Stimulated activated CD4-positive, alpha-beta T cell treated with anti-CD3 and anti-CD28 coated beads, Interleukin-12 subunit alpha, Interleukin-12 subunit beta, amount 100 ng/mL, for 4 hours (primary cell): ENCODE measurements at places on chromosomes 5 and 9.

- DNase-seq = no peak
Observed at GRCh38 chr9:126470241-126470993, 143.3 kb upstream of the LMX1B start.

- no peak for DNase-seq
Observed at GRCh38 chr9:128385496-128386460, 14.6 kb downstream of the URM1 start.

GRCh38 chr5:38121420-38121819, 136.9 kb upstream of the EGFLAM start:
- no peak for DNase-seq

DNA sequence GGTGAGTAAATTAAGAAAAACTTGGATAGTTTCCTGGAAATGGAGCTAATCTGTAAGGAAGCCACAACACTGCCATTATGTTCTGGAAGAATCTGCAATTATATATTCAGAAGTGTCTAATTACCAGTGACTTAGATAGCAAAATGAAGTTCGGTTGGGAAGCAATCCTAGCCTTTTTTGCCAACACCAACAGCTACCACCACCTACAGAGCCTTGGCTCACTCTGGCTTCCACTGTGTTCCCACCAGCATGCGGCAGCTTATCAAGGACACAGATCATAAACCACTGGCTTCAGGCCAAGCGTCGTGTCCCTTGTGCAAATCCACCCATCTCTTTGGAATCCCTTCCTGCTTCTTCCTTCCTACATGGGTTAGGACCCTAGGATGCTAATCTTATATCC, 118.0 kb upstream of the PCA3 start:
- no peak for DNase-seq

DNA sequence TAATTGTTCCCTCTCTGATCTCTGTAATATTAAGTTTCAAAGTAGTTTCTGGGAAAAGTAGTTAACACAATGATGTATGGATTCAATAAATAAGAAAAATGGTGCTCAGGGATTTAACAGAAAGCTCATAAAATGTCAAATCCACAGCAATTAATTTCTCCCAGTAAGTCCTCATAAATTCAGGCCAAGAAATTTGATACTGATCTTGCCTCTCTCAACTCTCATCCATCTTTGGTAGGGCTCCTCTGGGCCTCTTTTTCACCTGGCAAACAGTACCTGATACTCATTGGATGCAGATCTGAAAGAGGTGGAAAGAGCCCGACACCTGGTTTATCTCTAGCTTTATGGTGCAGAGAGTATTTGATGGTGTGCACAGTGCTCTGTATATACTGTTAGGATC, 106.1 kb downstream of the STK32A start:
- DNase-seq = no peak

GRCh38 chr9:69637193-69637816, 34.9 kb downstream of the APBA1 start:
- DNase-seq = no peak

GRCh38 chr9:90301277-90301653, 341.4 kb downstream of the DIRAS2 start:
- no peak for DNase-seq

DNA sequence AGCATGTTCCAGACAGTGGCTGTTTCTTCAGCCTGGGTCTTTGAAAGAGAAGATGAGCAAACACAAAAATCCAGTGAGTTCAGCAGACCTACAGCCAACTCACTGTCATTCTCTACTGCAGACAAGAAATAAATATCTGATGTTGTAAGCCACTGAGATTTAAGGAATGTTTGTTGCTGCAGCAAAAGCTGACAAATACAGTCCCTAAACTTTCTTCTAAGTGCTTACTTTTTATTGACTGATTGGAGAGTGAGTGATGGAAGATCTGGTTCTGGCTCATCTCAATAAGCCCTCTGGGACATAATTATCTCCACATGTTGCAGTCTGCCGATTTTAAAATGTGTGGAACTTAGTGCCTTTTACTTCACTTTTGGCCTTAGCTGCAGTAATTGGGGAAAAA, 69.9 kb upstream of the LMNB1 start:
- DNase-seq = no peak

DNA sequence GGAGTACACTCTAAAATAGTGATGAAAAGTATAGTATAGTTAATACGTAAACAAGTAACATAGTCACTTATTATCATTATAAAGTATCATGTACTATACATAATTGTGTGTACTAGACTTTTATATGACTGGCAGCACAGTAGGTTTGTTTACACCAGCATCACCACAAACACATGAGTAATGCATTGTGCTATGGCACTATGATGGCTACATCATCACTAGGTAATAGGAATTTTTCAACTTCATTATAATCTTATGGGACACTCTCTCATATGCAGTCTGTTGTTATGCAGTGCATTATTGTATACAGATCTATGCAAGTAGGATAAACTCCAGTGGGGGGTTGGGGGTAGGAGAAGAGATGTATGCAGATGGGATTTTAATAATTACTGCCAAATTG, 52.7 kb upstream of the ELL2 start:
- no peak for DNase-seq

- DNase-seq = no peak
Observed at GRCh38 chr5:43685252-43685950, 82.4 kb downstream of the NNT start.

DNA sequence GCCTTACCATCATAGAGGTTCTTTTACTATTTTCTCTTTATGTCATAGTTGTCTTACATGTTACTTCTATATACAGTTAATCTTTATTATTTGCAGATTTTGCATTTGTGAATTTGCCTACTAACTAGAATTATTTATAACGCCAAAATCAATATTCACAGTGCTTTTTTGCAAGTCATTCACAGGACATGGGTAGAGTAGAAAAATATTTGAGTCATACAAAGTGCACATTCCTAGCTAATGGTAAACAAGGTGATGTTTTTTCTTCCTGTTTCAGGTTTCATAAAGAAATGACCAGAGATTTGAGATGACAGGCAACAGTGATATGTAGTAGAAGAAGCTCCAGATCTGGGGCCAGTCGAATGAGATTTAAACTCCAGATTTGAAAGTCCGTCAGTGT, 30.0 kb upstream of the OR2Y1 start:
- DNase-seq = no peak

GRCh38 chr9:74496406-74496805, 729 bp upstream of the RORB start:
- no peak for DNase-seq

DNA sequence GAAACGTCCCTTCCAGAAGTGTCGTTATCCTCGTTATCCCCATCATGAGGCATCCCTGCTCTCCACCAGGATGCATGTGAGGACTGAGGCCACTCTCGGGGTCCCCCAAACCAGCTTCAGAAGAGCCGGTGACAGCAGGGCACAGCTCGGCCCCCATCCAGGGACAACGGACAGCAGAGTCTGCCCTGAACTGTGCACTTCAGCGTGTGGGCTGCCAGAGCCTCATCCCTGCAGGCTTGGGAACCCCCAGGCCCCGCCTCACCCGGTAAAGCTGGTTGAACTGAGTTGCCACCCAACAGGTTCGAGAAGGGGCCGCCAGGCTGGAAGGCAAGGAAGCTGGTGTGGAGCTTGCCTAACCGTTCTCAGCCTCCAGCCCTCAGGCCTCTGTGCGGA, 710 bp upstream of the CARD9 start:
- no peak for DNase-seq

- no peak for DNase-seq
Observed at GRCh38 chr5:153516504-153517240, 26.2 kb downstream of the GRIA1 start.

GRCh38 chr5:111143910-111144309, 51.8 kb downstream of the WDR36 start:
- no peak for DNase-seq

DNA sequence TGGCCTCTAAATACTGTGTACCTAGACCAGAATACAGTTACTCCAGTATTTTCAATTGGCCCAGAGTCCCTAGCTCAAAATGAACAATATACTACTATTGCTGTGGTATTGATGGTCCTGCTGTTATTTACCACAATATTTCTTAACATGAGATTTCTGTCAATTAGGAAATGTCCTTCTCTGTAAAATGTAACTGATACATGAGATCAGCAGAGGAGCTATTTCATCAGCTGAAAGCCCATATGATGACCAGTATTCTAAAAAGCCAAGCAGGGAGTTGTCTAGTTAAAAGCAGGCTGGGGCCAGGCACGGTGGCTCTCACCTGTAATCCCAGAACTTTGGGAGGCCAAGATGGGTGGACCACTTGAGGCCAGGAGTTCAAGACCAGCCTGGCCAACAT, 187.7 kb upstream of the PTGER4 start:
- no peak for DNase-seq

GRCh38 chr5:89471115-89471514, 588.1 kb upstream of the MEF2C start:
- no peak for DNase-seq

GRCh38 chr9:38018958-38019602, 49.9 kb downstream of the SHB start:
- no peak for DNase-seq

GRCh38 chr9:13717322-13718054, 438.0 kb upstream of the MPDZ start:
- no peak for DNase-seq

DNA sequence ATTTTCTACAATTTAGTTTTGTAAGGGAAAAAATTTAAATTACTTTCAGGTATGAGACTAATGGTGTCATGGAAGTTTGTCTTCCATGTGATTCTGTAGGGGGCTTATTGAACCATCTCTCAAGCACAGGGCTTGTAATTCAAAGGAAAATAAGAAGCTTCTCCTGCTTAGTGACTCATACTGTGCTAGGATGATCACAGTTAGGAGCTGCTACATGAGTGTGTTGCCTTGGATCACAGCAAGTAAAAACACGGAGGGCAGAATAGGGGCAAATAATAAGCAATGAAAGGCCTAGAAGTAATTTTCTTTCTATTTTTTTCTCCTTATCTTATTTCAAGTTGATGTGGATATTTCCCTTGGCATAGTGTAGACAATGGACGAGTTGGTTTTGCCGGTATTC, 28.9 kb downstream of the TMEM167A start:
- DNase-seq = no peak

GRCh38 chr5:983238-983524, 25.4 kb upstream of the NKD2 start:
- no peak for DNase-seq

DNA sequence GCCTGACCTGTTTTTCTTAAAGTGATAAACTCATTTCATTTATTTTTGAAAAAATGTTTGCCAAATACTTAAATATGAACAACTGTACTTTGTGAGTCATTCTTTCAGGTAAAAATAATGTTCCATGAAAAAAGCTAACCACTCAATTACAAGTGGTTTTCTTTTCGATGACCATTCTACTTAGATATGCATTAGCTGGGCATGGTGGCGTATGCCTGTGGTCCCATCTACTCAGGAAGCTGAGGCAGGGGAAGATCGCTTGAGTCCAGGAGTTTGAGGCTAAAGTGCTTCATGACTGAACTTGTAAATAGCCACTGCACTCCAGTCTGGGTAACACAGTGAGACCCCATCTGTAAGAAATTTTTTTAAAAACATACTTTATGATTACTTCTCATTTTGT, 4.0 kb upstream of the WDR70 start:
- no peak for DNase-seq

DNA sequence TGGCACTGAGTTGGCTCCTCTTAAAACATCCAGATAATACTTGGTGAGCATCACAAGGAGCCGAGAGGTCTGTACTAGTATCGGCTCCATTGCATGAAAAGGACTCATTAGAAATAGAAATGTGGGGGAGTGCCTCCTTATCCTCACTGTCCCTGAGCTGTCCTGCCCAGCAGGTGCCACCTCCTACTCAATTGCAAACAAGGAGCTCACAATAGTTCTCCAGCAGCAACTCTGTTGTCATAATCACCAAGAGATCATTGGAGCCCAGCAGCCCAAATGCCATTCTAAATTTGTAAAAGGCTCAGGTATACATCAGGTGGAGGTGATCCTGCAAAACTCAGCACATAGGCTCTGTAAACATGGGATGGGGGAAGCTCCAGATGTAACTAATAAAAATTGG, 99.1 kb downstream of the PLK2 start:
- DNase-seq = no peak

DNA sequence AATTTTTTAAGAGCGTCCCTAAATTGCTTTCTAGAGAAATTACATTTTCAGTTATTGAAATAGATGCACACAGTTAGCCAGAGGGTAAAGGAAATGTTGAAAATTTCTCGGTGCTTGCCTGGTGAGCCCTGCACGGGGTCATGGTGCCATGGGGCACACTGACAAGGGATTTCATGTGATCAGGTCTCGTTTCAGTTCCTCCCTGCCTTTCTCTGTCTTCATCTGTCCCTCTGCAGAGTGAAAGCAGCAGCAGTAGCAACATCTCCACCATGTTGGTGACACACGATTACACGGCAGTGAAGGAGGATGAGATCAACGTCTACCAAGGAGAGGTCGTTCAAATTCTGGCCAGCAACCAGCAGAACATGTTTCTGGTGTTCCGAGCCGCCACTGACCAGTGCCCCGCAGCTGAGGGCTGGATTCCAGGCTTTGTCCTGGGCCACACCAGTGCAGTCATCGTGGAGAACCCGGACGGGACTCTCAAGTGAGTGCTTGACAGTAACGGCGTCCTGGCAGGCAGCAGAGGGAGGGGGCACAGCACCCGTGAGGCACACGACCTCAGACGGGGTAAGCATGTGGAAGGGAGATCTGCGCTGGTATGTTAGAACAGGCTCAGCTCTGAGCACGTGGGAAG, 89.1 kb upstream of the OTULINL start:
- DNase-seq = no peak

GRCh38 chr5:2241842-2242241, 359.1 kb upstream of the IRX4 start:
- no peak for DNase-seq

- no peak for DNase-seq
Observed at GRCh38 chr5:26563979-26564378, 474.4 kb downstream of the CDH9 start.

DNA sequence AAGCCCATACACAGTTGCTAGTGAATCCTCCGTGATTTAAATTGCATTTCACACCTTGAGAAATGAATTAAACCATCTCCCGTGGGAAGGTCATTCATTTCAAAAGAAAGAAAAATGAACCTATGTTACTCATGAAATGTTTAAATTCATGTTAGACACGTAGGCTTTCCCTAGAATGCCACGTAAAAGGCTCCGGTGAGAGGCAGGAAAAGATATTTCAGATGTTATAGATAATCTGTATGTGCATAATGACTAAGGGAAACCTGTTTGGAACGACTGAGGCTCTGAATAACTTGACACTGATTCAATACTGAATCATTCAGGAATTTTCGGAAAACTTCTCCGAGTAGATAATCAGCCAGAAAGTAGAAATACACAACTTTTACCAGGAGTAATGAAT, 134.3 kb upstream of the ICE1 start:
- DNase-seq = no peak
